ENCODE measurements at places on chromosomes 12 and 14.

DNA sequence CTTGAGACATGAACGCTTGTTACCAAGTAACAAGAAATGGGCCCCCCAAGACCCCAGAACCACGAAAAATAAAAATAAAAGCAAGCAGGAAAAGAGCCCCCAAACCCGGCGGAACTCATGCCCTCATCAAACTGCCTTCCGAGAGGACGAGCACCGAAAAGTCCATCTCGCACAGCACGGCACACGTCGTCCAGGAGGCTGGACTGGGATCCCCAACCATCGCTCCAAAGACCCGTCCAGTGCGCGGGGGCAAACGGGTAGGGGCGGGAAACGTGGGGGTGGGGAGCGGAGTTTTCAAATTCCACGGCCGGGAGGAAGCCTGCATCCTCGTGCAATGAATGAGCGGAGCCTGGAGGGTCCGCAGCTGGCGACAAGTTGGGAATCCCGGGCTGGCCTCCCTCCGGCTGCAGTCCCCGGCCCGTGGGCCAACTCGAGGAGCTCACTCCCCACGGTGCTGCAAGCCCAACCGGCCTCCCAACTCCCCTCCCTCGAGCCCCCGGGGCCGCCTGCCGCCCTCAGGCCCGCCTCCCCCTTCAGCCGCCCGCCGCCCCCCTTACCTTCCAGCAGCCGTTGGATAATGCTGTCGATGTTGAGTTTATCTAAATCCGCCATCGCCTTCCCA, 484 bp downstream of the PPP1CC start:
- DNase-seq, result no peak

GRCh38 chr14:85233756-85234155, 296.2 kb upstream of the FLRT2 start:
- DNase-seq, result no peak

DNA sequence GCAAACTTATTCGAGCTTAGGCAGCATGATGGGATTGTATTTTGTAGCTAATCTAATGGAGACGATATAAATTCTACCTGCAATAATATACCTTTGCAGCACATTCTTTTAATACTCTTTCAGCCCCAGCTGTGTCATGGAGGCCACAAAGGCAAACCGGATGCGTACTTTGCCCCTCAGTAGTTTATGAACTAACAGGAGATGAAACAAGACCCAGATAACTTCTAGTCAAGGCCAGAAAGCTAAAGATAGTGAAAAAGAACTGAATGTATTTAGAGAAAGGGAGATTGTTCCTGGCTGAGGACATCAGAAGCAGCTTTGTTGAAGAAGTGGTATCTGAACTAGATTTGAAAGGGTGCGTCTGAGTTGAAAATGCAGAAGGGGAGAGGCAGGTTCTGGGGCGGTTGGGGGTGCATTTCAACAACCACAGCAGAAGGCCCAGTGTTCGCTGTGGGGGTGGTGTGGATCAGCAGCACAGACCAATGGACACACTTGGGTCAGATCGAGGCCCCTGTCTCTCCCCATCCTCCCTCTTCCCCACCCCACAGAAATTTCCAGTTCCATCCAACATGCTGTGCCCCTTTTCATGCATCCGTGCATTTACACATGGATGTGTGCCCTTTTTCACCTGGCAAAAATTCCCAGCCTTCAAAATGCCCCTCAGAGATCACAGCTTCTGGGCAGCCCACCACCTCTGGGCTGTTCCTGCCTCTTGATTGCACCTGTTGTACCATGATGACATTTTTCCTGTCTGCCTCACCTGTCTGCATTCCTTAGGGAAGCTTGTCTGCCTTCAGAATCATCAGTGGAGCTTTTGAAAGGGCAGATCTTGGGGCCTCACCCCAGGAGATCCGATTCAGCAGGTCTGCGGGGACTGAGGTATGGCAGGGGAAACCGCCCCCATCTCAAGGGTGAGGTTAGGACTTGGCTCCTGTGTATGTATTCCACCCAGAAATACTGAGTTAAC, 2.2 kb downstream of the ZNF839 start:
- no peak for DNase-seq

- DNase-seq, result no peak
Measured at GRCh38 chr12:9404469-9405260, 196.5 kb upstream of the PZP start.

DNA sequence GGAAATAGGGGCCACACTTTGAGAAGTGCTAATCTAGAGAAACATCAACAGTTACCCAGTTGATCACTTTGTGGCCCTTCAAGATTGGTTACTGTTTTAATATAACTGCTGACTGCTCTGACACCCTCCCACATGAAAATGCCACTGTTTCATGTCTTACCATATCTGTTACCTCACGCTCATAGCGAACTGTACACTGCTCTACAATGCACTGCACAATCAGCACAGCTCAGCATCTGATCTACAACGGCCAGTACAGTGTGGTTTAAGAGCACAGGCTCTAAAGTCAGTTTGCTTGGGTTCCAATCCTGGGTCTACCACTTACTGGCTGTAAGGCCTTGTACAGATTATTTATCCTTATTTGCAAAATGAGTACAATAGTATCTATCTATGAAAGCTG, 39.1 kb downstream of the SPPL3 start:
- no peak for DNase-seq

DNA sequence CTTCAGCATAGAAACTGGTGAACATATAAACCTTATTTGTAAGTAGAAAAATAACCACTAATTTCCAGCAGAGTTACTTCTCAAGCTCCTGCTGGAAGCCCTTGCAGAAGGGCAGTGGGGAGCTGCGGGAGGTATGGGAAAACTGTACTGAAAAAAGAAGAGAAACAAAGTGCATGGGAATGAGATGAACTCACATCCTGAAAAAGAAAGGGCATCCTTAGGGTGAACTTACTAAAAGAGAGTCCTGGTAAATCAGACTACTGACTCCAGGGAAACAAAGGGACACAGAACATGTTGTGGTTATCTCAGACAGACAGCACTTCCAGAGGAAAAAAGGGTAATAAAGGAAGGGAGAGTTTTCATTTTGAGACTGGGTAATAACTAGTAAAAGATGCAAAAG, 515.1 kb downstream of the RPL10L start:
- no peak for DNase-seq

- DNase-seq, result no peak
Measured at GRCh38 chr14:93989939-93990338, 7.2 kb upstream of the CCDC197 start.

DNA sequence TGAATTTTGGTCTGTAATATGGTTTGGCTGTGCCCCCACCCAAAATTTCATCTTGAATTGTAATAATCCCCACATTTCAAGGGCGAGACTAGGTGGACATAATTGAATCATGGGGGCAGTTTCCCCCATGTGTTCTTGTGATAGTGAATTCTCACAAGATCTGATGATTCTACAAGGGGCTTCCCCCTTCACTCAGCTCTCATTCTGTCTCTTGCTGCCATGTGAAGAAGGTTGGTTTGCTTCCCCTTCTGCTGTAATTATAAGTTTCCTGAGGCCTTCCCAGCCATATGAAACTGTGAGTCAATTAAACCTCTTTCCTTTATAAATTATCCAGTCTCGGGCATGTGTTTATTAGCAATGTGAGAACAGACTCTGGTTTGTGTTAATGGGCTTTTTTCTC, 5.9 kb downstream of the LRRC9 start:
- no peak for DNase-seq

DNA sequence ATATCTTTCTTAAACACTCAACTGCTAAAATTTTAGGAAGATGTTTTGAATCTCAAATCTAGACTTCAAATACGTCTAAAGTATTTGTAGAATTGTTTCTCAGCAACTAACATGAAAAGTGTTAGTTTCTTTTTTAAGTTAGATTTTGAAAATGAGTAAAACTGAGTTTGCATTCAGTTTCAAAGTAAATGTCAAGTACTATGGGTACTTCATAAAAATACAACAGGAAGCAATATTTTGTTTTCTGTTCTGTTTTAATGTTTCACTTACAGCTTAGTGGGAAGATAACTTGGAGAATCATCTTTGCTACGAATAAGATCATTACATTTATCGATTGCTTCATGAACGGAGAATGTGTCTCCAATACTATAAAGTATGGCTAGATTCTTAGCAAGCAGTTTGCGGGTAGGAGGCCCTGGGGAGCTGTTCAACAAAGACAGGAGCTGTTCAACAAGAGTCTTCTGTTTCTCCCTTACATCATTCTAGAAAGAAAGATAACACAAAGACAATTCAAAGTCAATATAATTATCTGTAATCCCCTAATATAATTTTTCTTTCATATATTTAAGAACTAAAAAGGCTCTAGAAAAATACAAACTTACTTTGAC, 20.2 kb downstream of the HEATR5A start:
- no peak for DNase-seq

DNA sequence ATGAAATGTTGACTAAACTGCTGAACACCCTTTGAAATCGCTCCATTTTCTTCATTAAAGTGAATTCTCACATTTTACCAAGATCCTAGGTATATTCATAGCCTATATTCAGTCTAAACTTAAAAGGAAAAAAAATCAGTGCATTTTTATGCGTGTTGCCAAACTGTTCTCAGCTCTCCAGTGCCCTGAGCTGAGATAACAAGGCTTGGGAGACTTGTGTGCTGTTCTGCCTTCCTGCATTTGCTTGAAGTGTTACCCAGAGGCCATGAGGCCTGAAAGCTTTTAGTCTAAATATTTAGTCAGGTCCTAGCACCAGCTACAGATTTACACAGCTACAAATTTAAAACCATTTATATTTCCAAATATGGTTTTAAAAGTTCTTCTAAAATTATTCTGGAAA, 8.6 kb upstream of the PALS1 start:
- DNase-seq, result no peak

DNA sequence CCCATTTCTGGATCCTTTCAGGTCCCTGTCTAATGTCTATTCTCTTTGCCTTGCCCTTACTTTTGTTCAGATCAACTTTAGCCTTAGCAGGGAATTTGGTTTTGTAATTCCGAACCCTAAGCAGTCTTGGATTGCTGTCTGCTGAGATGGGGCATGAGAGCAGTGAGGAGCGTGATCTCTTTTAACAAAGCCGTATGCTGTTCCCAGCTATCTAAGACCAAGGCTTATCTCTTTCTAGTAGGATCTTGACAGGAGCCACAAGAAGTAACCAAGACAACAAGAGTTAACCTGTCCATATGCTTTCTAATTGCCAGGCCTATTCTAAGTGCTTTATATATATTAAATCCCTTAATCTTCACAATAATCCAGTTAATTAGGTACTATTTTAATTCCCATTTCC, 4.5 kb upstream of the DHRS7 start:
- DNase-seq, result no peak

GRCh38 chr12:46517579-46517962, 145.0 kb upstream of the SLC38A2 start:
- no peak for DNase-seq

GRCh38 chr14:51006781-51007211, 62.5 kb upstream of the PYGL start:
- no peak for DNase-seq

- DNase-seq, result no peak
Measured at GRCh38 chr12:30314506-30315100, 381.1 kb downstream of the IPO8 start.
